Stimulated activated naive CD8-positive, alpha-beta T cell treated with anti-CD3 and anti-CD28 coated beads, Interleukin-15, amount 100 ng/mL, for 72 hours (primary cell): ENCODE measurements at places on chromosomes 12 and 14.

GRCh38 chr12:15873556-15873955 lies 8.6 kb upstream of the STRAP start:
- no peak for DNase-seq

DNA sequence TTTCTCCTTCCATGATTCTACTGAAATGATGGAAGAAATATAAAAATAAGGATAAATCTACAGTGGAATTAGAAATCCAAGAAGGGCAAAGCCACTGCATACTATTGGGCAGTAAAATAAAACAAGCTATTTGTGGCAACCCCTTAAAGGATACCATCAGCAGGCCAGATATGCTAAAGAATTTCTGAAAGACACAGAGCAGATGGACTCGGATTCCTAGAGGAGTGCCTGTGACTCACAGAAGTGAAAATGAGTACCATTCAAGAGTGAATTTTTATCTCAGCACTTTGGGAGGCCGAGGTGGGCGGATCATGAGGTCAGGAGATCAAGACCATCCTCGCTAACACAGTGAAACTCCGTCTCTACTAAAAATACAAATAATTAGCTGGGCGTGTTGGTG lies 318.1 kb downstream of the LRIG3 start:
- no peak for DNase-seq

DNA sequence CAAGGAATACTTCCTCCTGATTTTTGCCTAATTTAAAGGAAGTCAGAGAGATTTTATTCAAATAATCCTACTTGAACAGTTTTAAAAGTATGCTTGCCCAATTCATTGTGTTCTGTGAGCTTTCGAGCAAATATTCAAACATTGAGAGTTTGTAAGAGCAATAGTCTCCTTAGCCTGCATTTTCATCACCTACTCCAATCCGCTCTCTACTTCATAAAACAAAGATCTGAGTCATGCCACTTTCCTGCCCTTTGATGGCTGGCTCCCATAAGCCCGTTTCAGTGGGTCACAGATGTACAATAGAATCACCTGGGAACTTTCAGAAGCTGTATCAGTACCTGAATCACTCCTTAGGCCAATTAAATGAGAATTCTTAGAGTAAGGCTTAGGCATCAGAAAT lies 319.2 kb downstream of the PDZRN4 start:
- no peak for DNase-seq

GRCh38 chr14:78170203-78170602 lies at the start of gene NRXN3:
Gene NRXN3, plus strand, starts transcription at chr14:78170373. Its CDS starts 72,721 bp downstream, at chr14:78243094.
- no peak for DNase-seq

- DNase-seq = no peak
Measured at GRCh38 chr12:44224399-44225148, 388.7 kb downstream of the TMEM117 start.

GRCh38 chr14:105993814-105994213 lies 467.4 kb downstream of the TMEM121 start:
- no peak for DNase-seq

DNA sequence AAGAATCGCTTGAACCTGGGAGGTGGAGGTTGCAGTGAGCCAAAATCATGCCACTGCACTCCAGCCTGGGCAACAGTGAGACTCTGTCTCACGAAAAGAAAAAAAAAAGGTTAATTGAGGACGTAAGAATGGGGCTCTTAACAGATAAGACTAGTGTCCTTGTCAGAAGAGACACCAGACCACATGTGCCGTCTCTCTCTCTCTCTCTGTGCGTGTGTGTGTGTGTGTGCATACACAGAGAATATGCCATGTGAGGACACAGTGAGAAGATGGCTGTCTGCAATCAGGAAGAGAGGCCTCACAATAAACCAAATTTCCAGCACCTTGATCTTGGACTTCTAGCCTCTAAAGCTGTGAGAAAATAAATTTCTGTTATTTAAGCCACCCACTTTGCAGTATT lies 11.7 kb upstream of the ERC1 start:
- no peak for DNase-seq

DNA sequence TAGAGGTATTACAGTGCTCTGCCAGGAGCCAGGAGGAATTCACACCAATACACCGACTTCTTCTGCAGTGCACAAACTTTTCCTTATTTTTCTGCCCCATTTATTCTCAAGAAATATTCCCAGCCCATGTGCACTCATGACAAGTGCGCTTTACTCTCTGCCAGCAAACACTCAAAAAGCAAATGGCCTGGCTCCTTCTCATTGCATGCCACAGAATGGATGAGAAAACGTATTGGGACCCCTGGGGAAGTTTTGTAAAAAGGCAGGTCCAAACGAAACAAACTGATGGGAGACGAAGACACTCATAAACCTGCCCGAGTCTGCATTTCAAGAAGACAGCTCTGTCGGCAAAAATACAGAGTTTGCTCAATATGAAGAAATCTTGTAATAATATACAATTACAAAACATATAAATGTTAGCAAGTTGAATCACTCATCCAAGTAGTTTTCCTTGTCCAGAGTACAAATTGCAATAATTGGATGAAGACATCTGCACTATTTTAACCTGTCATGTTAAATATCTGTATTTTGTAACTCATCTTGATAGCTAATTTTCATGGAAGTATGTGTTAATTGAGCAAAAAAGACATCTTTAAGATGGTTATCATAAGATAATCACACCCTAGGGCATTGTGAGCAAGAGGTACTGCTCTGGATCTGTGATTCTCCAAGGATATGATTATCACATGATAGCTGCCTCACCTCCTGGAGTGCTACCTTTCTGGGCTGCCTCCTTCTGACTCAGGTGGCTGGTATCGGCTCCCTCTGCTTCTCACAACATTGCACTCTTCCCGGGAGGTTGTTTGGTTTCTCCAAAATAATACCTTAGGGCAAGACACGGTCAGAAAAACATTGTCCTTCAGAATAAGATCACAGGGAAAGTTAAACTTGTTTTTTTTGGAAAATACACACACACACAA lies 260.8 kb upstream of the G2E3 start:
- DNase-seq = no peak

- DNase-seq = no peak
Measured at GRCh38 chr12:130127532-130127911, 34.7 kb upstream of the FZD10 start.

DNA sequence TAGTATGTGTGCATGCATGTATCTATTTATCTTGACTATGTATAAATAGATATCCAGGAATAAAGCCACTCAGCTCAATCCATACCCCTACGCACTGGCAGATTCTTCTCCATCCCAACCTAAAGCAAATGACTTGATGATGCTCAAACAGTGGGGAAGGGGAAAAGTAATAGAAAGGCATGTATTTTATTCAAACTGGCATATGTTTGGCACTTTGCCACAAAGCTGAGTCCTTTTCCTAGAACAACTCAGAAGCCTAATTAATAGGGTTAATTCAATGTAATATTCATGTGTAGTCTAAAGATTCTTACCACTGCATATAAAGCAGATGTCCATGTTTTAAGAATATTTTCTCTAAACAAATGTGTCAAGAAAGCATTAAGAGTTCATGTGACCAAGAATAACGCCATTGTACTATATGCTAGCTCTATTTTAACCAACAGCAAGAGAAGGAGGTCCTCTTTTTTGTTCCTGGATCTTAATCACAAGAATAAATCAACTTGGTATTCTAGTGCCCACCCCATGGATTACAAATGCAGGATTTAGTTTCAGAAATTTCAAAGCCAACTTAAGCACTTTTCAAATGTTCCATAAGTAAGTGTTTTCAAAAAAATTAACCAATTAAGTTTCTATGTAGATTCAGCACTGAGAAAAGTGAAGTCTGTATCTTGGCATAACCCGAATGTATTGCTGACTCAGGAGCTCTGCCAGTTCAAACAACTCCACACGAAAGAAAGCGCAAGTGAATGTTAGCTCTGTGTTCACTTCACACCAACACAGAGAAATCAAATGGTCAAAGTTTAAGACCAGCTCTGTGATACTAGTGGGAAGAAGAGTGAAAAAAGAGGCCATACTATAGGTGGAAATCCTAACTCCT lies 233.6 kb downstream of the MED13L start:
- no peak for DNase-seq

DNA sequence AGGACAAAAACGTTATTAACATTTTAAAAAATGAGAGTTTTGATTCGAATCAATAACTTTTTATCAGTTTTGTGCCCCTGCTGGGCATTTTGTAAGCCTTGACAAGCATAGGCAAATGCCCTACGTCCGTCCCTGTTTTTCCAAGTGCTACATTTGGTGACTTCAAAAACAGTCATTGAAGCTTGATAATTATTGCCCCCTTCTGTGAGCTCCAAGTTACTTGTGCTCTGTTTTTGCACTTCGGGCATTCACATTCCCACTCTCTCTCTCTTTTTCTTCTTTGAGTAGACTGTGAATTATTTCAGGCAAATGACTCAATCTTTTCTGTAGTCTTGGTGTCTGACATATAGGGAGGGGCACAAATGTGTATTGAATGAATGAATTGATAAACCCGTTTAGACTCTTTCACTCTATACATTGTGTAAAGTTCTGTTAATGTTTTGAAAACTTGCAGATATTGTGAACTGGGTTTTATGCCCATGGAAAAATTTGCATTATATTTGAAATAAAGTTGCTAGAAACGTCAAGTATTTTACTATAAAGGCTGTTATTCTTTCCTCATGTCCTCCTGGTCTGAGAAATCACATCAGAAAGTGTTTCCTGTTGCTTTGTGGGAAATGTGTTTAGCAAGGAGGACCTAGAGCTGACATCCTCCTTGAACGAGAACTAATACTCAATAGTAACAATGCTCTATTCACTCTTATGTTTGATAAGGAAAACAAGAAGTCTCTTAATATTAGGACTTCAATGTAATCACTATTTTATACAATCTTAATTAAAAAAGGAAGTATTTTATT lies 1.4 kb downstream of the APAF1 start:
- no peak for DNase-seq

DNA sequence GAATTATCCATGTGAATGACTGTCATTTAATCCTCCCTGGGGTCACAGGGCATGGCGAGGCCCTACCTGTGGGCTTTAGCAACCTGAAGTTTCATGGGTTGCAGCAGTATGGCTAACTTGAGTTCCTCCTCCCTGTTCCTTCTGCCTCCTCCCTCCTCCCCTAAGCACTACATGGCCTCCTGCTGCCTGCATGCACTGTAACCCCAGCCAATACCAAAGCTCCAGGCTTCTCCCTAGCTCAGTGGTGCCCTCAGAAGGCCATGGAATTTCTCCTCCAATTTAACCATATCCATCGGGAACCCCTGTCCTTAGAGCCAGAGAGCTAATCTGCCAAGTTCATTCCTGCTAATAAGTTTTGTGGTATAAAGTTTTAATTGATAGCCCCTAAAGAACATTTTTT lies 95.1 kb downstream of the NT5DC3 start:
- no peak for DNase-seq

DNA sequence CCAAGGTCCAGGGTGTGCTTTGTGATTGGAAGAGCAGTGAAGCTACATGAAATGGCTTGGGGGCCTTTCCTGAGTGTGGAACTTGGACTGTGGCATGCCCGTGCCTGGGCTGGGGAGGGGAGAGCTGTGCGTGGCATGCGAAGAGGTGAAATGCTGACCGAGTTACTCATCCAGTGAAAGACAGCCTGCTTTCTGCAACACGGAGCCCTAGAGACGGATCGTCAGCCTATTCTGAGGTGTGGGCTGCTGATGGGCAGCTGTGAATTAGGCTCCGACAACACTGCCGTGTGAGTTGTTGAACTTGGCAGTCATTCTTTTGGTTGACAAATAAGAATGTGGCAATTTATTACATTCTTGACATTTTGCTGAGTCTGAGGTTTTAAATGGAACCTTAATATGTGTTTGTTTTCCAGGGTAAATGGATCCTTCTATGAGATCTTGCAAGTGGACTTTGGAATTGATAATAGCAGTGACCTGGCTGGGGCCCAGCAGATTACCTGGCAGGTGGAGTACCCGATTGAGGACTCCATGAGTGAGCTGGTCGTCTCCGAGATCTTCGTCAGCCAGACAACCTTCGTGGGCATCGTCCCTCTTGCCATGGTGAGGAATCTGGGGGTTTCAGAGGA lies 453.9 kb downstream of the AACS start:
- no peak for DNase-seq

DNA sequence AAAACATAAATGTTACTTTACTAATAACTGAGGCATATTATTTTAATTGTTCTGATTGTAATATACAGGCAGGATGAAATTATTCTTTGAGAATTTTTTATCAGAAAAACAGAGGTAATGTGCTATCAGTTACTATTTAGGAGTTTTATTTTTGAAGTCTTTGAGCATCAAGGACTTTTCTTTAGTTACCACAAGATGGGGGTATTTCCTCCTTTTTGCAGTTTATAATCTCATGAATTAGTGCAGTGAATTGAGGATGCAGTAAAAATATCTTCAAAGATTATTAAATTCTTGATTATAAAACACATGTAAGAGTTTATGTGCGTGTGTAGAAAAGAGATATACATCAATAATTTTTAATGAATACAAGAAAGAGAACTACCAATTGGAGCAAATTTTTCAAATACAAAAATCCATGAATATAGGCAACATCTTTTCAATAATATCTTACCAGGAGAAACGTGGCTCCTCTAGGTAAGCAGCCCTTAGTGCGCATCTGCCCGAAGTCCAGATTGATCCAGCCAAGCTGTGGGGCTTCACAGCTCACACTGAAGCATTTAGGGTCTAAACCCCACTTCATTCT lies 71.6 kb downstream of the ERGIC2 start:
- no peak for DNase-seq

- no peak for DNase-seq
Measured at GRCh38 chr12:58487678-58488161, 432.6 kb downstream of the LRIG3 start.

DNA sequence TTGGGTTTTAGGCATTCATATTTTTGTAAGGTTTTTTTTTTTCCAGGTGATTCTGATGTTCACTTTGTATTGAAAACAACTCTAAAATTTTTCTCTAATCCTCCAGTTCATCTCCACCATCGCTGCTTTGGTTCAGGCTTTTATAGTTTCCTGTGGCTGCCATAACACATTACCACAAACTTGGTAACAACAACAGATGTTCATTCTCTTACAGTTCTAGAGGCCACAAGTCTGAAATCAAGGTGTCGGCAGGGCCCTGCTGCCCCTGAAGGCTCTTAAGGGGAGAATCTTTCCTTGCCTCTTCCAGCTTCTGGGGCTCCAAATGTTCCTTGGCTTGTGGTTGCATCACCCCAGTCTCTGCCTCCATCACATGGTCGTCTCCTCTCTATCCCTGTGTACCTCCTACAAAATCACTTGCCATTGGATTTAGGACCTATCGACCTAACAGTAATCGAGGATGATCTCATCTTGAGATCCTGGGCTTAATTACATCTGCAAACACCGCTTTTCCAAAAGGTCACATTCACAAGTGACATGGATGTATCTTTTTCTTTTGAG lies 55.2 kb downstream of the PELI2 start:
- DNase-seq = no peak

DNA sequence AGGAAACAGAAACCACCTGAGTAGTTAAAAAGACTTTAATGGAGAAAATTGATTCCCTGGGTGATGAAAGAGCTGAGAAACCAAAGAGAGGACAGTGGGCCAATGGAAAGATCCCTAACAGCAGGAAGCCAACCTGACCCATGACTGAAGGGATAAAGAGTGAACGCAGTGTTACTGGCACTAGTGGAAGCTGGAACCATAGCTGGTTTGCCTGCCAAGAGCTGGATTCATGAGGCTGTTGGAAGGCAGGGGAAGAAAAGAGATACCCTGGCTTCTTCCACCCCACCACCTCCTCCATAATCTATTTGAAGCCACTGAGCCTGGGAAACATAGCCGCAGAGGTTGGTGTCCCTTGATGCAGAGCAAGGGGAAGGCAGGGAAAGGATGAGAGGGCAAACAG lies 125.5 kb upstream of the PRKD1 start:
- DNase-seq = no peak

GRCh38 chr14:21084998-21085853 lies 13.2 kb downstream of the ZNF219 start:
- no peak for DNase-seq
